ENCODE measurements at places on chromosomes 16 and 17.

DNA sequence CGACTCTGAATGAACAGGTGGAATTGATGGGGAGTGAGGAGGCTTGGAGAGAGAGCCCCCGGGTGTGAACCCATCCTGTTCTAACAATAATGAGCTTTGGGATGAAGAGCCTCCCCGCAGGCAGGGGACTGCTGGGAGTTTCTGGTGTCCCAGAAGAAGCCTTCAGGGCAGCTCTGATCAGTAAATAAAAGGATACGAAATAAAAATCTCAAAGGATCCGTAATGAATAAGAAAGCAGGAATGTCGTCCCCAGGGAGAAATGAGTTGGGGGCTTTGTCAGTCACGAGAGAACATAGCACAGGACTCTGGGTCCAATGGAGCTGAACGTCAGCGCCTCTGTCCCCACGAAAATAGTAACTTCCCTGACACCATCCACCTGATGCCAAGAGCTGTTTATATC, 113.4 kb downstream of the PITPNC1 start:
- no peak for DNase-seq

GRCh38 chr17:28946239-28946638, 5.1 kb downstream of the PHF12 start:
- DNase-seq = peak; percentile 59

DNA sequence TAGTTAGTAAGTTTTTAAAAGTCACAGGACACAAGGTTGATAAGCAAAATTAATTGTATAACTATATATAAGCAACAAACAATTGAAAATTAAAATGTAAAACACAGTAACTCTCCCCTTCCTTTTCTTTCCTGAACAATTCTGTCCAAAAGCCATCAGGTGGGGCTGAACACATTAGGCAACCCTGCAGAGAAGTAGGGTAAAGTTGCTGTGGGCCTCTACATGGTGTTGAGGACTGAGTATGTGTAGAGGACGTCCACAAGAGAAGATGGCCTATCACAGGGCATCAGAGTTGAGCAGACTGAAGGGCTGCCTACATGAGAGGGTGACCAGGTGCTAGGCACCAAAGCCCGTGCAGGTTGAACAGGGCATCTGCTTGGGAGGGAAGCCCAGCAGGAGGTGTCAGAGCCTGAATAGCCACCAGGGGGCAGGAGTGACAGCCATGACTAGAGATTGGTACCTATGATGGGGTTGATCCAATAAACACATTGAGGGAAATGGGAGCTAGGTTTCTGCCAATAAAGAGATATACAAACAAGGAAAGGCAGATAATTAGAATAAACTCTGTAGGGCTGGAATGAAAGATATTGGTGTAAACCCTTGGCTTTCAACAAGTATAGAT, 415.1 kb downstream of the NPIPA8 start:
- DNase-seq = no peak

GRCh38 chr16:53892155-53892554, 188.2 kb downstream of the FTO start:
- peak; percentile 58 for DNase-seq

DNA sequence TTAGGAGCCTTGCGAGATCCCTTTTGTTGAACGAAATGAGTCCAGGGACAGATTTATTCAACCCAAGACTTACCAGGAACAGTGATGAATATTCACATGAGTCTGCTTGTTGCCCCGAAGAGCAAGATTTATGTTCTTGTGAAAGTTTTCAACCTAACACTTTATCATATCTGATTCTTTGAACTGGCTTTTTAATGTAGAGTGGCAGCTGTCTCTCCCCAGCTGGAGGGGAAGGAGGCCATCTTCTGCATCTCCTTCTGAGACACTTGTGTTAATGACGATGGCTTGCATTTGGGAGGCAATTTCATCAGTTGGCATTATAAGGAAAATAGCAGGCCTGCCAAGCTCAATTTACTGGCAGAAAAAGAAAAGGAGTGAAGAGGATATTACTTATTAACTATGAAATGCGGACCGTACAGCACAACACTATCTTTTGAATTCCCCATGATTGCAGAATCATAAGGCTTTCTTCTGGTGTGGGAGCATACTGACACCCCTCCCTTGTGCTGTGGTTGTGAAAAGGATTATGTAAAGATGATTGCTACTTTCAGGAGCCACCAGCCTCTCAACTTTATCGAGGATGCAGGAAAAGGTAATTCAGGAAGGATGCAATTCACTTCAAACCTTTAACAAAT, 35.7 kb downstream of the SMARCE1 start:
- no peak for DNase-seq

GRCh38 chr16:83266848-83267553, 540.8 kb upstream of the HSBP1 start:
- DNase-seq = no peak

- peak; percentile 18 for DNase-seq
Observed at GRCh38 chr17:10683853-10684252, 13.5 kb downstream of the SCO1 start.

DNA sequence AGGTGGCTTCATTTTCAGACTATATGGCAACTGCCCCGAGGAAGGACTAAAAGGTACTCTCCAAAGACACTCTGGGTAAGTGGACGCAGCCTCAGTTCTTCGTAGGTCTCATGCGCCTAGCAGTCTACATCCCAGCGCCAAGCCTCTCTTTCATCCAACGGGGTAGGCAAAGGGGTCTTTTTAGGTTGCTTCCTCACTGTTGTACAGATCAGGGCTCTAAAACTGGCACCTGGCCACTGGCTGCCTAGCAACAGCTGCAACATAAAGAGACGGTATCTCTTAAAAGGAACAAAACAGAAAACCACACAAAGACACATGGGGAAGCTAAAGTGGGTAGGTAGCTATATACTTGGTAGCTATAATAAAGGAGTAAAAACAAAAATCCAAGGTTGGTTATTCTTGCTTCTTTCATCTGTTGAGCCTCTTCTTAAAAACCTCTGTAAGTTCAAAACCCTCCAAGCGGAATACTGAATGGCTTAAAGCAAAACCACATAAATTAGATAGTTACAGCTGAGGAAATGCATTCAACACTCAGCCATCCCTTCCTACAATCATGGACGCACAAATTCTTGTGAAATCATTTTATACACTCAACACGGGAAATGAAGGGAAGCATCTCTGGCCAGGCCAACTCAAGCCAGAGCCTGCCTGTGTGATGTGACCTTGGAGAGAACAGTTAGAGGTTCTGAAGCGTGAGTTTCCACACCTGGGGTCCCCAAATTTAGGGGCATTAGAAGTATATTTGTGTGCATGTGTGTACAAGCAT, 22.7 kb downstream of the CYTH1 start:
- no peak for DNase-seq

GRCh38 chr16:48961546-48961945, 320.1 kb downstream of the CBLN1 start:
- DNase-seq = no peak

DNA sequence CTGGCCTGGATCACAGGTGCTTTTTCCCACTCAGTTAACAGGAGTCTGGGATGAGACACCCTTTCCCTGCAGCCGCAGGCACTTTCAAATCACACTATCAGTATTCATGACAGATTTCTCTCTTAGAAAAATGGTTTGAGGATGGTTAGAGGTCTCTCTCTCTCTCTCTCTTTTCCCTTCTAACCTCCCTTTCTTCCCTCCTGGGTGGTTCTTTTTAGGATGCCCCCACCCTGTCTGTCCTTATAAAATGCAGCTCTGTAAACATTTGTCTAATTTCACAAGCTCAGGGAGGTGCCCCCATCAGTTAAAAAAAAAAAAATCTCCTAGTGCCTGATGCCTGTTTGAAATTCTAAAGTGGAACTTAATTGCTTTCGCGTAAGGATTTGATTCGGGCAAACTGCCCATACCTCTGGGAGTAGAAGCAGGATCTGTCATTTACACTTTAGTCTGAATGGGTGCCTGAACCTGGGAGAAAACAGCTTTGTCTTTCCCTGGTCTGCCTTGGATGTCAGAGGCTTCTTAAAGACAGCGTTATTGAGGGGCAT, 158.8 kb downstream of the CCDC182 start:
- no peak for DNase-seq

GRCh38 chr17:1183171-1183873, 3.5 kb upstream of the ABR start:
- DNase-seq = no peak

DNA sequence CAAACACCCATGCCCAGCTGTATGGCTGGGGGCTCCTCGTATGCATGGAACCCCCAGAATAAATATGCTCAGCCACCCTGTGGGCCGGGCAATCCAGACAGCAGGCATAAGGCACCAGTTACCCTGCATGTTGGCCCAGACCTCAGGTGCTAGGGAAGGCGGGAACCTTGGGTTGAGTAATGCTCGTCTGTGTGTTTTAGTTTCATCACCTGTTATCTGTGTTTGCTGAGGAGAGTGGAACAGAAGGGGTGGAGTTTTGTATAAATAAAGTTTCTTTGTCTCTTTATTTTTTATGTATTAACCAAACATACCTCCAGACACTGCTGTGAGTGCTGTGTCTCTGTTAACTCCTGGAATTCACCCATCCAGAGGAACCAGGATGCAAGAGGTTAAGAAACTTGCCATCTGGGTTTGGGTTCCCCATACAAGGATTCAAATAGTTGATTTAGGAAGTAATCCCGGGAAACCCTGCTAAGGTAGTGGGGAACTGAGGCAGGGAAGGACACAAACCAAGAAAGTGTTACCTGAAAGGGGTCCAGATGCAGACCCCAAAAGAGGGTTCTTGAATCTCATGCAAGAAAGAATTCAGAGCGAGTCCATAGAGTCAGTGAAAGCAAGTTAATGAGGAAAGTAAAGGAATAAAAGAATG, 37.4 kb upstream of the IL21R start:
- no peak for DNase-seq

DNA sequence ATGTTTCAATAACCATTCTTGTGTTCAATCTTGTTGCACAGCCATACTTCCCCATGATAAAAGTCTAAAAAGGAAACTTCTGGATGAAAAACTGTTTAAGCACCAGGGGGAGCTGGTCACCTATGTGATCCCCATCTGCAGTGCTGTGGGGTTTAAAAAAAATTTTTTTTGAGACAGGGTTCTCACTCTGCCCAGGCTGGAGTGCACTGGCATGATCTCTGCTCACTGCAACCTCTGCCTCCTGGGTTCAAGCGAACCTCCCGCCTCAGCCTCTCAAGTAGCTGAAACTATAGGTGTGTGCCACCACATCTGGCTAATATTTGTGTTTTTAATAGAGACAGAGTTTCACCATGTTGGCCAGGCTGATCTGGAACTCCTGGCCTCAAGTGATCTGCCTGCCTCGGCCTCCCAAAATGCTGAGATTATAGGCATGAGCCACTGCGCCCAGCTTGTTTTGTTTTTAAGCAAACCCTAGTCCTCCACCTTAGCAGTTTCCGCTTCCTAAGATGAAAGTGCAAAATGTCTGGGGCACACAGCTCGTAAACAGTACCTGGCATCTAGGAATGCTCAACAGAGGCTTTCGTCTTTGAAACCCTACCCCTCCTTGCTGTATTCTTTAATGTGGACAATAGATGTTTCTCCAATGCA, 25.4 kb downstream of the DNAJA2 start:
- DNase-seq = no peak

GRCh38 chr17:78415821-78416711, 37.6 kb downstream of the PGS1 start:
- no peak for DNase-seq

DNA sequence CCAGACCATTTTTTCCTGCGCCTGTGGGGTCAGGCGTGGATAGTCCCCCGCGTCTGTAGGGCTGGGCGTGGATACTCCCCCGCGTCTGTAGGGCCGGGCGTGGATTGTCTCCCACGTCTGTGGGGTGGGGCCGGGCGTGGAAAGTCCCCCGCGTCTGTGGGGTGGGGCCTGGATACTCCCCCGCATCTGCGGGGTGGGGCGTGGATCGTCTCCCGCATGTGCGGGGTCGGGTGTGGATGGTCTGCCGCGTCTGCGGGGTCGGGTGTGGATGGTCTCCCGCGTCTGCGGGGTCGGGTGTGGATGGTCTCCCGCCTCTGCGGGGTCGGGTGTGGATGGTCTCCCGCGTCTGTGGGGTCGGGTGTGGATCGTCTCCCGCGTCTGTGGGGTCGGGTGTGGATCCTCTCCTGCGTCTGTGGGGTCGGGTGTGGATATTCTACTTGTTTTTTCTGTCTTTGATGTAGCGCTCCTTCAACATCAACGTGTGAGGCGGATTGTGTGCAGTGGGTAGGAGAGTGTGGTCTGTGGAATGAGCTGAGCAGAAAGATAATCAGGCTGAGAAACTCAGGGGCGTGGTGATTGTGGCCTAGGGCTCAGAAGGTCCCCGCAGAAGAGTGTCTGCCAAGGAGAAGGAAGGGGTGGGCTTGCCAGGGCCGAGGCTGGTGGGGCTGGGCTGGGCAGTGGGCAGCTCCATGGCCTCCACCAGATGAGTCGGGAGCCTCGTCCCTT, 3.2 kb downstream of the GNPTG start:
- no peak for DNase-seq

GRCh38 chr16:72159801-72160200, 12.2 kb downstream of the PMFBP1 start:
- DNase-seq = no peak

GRCh38 chr16:79484237-79484636, 116.3 kb downstream of the MAF start:
- no peak for DNase-seq

GRCh38 chr17:65058146-65058545, 1.6 kb upstream of the GNA13 start:
- no peak for DNase-seq

GRCh38 chr17:77796176-77796860, 162.2 kb upstream of the TNRC6C start:
- DNase-seq = peak; percentile 31

- DNase-seq = no peak
Observed at GRCh38 chr17:74289688-74290087, 15.7 kb downstream of the DNAI2 start.

GRCh38 chr17:32869345-32870026, 7.4 kb downstream of the MYO1D start:
- DNase-seq = no peak

DNA sequence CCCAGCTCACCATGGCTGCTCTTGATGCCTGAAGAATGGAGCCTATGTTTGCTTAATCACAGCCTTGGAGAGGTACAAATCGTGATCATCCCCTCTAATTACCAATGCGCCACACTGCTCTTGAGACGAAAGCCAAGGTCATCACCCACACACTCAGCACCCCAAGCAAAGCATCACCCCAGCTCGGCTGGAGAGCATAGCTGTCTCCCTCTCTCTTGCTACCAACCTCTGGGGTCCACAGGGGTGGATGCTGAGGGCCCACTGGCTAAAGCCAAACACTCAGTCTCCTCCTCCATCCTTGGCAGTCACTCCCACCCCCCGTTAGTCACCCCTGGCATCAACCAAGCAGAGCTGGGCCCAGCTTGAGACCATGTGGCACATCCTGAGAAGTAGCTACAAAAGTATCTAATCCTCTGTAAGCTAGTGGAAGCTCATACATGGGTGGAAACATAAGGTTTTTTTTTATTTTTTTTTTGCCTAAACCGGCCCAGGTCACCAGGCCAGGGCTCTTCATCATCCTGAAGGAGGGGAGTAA, 44.8 kb downstream of the PIMREG start:
- DNase-seq = no peak

GRCh38 chr17:35183332-35183731, 10.9 kb downstream of the SLC35G3 start:
- DNase-seq = no peak

DNA sequence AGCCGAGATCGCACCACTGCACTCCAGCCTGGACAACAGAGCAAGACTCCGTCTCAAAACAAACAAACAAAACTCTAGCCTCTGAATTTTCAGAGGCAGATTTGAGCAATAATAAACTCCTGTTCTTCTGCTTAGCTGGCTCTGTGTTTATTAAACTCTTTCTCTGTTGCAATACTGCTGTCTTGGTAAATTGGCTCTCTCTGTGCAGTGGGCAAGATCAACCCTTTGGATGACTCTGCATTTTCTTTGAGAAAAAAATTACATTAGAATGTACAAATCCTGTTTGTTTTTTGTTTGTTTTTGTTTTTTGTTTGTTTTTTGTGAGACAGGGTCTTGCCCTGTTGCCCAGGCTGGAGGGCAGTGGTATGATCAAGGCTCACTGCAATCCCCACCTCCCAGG, 75.8 kb upstream of the RPH3AL start:
- no peak for DNase-seq

Measured in stromal cell of bone marrow (primary cell).